Stimulated activated CD8-positive, alpha-beta memory T cell treated with anti-CD3 and anti-CD28 coated beads, Interleukin-4, amount 100 ng/mL, for 4 hours (primary cell): ENCODE measurements at places on chromosomes 5 and 9.

- DNase-seq: no peak
Measured at GRCh38 chr9:5813824-5814223, 19.1 kb downstream of the ERMP1 start.

GRCh38 chr5:22249209-22249729 is 603.9 kb downstream of the CDH12 start:
- no peak for DNase-seq

GRCh38 chr9:111925784-111926183 is 29.2 kb downstream of the UGCG start:
- no peak for DNase-seq

DNA sequence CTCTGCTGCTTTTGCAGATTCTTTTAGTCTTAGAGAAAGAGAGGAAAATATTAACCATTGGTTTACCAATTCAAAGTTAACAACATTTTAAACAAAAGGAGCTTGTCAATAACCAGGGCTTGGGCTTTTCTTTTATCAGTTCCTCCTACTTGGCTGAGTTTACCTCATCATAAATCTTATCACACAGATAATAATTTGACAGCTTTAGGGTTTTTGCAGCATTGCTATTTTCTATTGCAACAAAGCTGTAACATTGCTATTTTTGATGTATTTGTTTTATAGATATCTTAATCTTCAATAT is 9.8 kb upstream of the ABL1 start:
- no peak for DNase-seq

- no peak for DNase-seq
Measured at GRCh38 chr9:81214975-81215374, 474.4 kb downstream of the TLE1 start.

GRCh38 chr5:116733991-116734975 is 159.7 kb upstream of the SEMA6A start:
- DNase-seq: no peak

DNA sequence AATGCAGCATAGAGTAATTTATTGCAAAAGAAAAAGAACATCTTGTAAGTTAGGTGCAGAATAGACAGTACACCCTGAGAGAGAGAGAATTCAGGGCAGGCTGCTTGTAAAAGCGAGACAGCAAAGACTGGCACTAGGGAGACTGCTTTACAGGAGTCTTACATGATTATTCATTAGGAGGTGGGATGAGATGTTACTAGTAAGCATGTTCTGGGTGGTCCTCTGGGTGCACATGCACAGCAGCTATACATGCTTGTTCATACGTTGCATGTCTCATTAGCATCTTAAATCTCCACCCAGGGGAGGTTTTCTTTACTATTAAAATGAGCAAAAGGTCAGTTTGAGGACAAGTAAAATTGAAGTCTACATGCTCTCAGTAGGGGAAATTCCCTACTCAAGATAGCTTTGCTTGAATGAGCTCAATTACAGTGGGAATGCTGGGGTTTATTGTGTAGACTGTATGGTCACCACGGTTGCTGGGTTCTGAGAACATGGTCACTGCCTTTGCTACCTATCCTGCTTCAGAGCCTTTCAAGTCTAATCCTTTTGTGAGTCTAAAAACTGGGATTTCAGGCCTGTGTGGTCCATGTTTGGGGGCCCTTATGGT is 60.6 kb downstream of the RGS7BP start:
- no peak for DNase-seq

DNA sequence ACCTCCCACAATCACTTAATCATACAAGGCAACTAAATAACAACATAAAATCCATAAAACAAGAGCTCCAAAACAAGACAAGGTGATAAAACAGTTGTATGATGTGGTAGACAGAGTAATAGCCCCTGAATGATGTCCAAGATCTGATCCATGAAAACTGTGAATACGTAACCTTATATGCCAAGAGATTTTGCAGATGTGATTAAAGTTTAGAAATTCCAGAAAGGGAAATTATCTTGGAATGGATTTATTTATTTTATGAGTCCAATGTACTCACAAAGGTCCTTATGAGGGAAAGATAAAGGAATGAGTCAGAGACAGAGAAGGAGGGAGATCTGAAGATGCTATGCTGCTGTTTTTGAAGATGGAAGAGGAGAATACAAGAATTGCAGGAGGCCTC is 1775.7 kb upstream of the C9orf72 start:
- no peak for DNase-seq

GRCh38 chr5:65126542-65127069 is 355.1 kb downstream of the ADAMTS6 start:
- no peak for DNase-seq

DNA sequence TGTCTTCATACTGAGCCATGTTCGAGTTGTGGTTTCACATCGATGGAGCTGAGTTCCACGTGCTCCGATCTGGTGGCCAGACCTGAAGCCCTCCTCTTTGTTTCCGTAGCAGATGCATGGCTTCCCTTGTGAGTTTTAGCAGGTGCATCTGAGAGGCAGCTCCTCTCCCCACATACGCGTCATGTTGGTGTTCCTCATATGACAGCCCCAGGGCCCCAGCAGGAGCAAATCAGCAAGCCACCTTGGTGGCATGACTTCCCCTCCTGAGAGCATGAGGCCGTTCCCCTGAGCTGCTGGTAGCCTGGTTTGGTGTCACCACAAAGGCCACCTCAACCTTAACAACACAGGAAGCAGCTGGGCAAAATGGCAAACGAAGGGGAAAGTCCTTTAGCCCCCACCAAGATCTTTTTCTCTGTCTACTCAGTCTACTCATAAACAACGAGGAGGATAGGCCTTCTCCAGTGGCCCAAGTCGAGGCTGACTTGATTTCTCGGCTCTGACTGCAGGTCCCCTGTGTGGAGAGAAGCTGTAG is 5.9 kb downstream of the CYFIP2 start:
- DNase-seq: peak; percentile 57

GRCh38 chr5:150613991-150614660 is 26.3 kb upstream of the SYNPO start:
- DNase-seq: no peak

DNA sequence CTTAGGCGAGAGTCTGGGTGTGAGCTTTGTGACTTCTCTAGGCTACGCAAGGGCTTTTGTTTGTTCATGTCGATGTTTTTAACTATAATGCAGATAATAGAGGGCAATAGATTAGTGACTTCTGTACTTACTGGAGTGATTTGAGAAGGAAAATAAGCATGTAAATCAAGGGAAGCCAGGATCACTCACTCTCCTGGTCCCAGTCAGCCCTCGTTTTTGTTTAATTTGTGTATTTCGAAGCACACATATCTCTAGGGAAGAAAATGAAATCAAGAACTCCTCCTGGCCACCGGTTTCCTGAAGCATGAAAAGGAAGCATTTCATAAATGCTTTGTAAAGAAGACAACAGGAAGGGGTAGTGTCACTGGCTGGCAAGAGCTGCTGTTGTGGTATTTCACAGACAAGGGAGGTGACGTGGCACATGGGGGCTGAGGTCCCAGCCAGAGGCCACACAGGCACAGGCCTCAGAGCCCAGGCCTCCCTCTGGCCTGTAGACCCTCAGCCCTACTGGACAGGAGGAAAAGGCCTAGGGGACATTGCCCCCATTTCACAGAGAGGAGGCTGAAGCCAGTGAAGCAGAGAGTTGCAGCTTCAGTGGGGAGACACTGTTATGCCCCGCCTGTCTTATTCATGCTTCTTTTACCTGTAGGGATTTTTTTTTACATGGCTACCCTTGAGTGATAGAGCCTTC is 34.1 kb downstream of the IRF1 start:
- no peak for DNase-seq

DNA sequence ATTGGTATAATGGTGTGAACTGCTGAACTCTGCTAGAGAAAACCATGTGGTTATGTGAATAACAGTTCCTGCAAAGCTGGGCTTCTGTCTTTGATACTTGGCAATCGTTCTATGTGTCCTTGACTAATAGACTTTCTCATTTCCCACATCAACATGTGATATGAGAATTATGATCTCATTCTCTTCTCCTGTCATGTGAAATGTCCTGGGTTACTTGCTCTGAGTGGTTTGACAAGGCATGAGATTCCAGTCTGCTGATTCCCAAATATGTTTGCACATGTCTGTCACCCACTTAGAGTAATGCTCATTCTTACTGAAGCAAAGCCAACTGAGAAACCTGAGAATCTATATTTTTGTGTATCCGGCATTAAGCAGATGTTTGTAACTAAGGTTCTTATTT is 141.2 kb downstream of the PARP8 start:
- DNase-seq: no peak

DNA sequence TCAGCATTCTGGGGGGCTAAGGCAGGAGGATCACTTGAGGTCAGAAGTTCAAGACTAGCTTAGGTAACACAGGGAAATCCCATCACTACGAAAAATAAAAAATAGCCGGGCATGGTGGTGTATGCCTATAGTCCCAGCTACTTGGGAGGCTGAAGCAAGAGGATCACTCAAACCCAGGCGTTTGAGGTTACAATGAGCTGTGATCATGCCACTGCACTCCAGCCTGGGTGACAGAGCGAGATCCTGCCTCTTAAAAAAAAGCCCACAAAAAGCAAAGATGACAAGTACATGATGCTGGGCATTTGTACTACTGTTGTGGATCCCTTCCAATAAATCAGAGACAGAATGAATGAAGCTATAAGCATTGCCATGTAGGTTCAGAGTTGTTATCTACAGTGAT is 320.1 kb upstream of the PANK3 start:
- DNase-seq: no peak

GRCh38 chr5:179530069-179530998 is 20.0 kb upstream of the RUFY1 start:
- peak; percentile 48 for DNase-seq

GRCh38 chr5:18395126-18396110 is 761.2 kb downstream of the TAF11L14 start:
- no peak for DNase-seq

- DNase-seq: no peak
Measured at GRCh38 chr9:21993893-21994555, at the start of gene CDKN2A. TSS of gene CDKN2A (minus strand) at chr9:21994392.

GRCh38 chr9:98288881-98289280 is 33.4 kb upstream of the TBC1D2 start:
- no peak for DNase-seq

- no peak for DNase-seq
Measured at GRCh38 chr5:139761057-139761450, 34.6 kb upstream of the PSD2 start.

DNA sequence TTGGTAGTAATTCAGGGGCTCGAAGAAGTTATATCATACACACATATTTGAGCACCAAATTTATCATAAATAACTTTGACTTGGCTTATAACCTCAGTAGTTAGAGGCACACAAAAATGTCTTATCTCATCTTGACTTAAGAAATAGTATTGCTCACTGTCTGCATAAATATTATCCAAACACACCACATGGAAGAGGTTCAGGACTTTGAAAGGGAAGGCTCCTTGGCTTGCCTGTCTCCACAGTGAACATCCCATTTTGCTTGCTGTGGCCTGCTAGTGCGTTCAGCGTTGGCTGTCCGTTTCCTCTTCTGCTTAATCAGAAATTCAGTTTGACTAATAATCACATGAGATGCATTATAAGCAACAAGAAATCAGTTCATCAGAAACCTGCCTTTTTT is 13.9 kb downstream of the GRXCR2 start:
- DNase-seq: no peak

GRCh38 chr5:31663519-31663918 is 24.6 kb downstream of the PDZD2 start:
- no peak for DNase-seq

DNA sequence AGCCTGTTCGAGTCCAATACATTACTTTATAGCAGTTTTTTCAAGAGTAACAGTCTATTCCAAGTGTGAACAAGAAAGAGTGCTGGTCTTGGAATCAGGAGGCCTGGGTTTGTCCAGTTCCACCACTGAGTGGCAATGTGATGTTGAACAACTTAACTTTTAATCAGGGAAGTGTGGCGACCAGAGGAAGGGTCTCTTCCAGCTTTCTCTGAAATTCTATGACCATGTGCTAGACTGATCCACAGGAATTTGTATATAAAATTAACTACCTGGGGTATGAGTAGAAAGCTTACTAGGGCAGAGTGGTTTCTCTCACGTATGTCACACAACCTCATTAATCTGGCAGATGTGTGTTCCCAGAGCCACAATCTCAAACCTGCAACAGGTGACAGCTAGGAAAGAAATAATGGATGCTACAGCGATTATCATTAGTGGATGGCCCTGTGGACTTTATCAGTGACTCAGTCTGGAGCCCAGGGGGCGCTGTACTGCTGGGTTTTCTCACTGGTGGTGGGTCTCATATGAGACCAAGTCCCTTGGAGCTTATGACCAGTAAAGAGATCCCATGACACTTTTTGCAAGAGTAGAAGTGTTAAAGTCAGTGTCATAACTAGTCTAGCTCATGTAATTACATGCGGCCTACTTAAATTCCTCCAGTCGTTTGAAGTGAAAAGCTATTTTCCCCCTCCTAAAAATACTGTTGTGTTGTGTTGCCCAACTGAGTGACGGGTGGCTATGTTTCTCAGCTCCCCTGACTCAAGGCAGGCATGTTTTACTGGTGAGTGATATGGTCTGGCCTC is 116.5 kb downstream of the GDNF start:
- DNase-seq: no peak

- DNase-seq: no peak
Measured at GRCh38 chr5:170444969-170445505, 55.9 kb upstream of the KCNMB1 start.

DNA sequence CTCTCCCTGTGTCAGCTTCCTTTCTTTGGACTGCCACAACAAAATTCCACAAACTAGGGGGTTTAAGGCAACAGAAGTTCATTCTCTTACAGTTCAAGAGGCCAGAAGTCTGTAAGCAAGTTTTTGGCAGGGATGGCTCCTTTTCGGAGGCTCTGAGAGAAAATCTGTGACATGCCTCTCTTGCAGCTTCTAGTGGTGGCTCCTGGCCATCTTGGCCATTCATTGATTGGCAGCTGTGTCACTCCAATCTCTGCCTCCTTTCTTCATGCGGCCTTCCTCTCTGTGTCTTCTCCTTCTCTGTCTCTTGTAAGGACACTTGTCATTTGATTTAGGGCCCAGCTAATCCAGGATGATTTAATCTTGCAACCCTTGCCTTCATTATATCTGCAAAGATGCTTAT is 2.0 kb upstream of the NEUROG1 start:
- no peak for DNase-seq

- DNase-seq: no peak
Measured at GRCh38 chr5:39513236-39513635, 88.5 kb upstream of the DAB2 start.

GRCh38 chr9:96376891-96377874 is 6.3 kb downstream of the SLC35D2 start:
- DNase-seq: no peak

GRCh38 chr9:113636693-113637092 is 173.2 kb downstream of the RGS3 start:
- no peak for DNase-seq

GRCh38 chr5:15074651-15075050 is 203.1 kb upstream of the ANKH start:
- DNase-seq: no peak

GRCh38 chr5:41199660-41200059 is 13.7 kb downstream of the C6 start:
- no peak for DNase-seq

GRCh38 chr5:17019324-17019723 is 83.2 kb upstream of the MYO10 start:
- DNase-seq: no peak

DNA sequence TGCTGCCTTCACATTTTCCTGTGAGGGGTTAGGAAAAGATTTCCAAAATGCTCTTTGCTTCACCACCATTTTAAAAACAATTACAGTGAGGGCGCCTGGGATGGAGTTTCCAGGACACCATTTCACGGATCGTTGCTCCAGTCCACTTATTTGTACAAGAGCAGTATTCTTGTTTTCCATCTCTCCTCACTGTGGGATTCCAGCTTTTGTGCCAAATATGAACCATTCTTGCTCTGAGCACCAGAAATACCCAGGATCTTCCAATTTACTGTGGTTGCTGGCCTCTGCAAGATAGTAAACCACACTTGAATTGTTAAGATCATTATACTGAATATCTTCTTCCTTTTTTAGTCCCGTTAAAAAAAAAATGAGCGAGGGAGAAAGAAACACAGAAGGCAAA is 899.5 kb downstream of the TLE1 start:
- no peak for DNase-seq
